Stimulated activated CD8-positive, alpha-beta memory T cell treated with anti-CD3 and anti-CD28 coated beads, Interleukin-2, amount 100 ng/mL, for 1 hour (primary cell): ENCODE measurements at places on chromosomes 3 and 15.

- no peak for DNase-seq
Measured at GRCh38 chr3:144585953-144586352, 614.3 kb downstream of the DIPK2A start.

DNA sequence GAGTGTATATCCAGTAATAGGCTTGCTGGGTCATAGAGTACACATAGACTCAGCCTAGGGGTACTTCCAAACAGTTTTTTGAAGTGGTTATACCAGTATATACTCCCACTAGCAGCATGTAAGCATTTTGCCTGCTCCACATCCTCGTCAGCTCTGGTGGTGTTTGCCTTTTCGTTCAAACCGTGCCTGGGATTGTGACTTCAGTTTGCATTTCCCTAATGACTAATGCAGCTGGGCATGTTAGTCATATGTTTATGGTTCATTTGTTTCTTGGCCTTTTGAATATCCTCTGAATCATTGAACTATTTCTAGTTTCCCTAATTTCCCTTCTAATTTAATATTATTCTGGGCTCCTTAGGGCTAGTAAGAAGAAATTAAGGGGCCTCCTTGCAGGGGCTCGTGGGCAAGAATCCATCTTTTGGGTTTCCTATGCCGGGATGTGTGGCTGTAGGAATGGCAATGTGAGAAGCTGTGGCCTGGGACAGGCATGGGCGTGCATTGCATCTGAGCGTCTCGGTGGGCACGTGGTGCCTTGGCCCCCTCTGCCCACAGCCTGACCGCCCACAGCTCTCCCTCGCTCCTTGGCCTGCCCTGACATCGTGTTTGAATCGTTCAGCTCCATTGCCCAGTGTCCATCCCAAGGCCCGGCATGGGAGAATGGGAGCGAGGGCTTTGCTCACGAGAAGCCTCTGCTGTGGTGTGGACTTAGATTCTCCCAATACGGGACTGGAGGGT is 26.4 kb downstream of the FAH start:
- no peak for DNase-seq

- DNase-seq = no peak
Measured at GRCh38 chr15:27365456-27365855, 394.5 kb downstream of the GABRG3 start.

DNA sequence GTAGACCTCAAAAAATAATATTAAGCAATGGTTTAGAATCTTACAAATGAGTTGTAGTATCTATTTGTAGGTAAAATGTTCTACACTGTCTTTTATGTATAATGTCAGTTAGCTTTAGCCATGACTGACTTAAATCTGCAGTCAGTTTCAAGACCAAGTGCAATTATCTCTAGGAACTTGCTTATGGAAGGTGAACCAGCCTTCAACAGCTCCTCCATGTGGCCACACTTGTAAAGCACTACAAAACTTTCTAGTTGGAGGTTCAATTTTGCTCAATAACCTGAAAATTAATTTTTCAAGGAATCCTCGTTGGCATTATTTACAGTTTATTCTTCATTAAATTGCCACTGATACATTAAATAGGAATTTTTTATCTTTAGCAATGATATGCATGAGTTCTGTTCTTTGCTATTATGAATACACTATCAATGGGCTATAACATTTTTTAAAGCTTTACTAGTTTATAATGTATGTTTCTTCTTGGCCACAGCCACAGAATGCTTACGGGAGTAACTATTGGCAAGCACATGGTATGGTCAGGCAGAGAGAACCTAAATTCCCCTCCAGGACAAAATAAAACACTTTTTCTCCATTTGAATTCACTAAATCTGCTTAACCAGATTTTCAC is 315.3 kb upstream of the UBE2E2 start:
- DNase-seq = no peak

- no peak for DNase-seq
Measured at GRCh38 chr3:66270288-66270687, 49.5 kb downstream of the SLC25A26 start.

- no peak for DNase-seq
Measured at GRCh38 chr3:56125358-56126005, 342.8 kb downstream of the ERC2 start.

GRCh38 chr3:114213627-114214541 is 23.5 kb downstream of the ZNF80 start:
- peak; percentile 36 for DNase-seq

DNA sequence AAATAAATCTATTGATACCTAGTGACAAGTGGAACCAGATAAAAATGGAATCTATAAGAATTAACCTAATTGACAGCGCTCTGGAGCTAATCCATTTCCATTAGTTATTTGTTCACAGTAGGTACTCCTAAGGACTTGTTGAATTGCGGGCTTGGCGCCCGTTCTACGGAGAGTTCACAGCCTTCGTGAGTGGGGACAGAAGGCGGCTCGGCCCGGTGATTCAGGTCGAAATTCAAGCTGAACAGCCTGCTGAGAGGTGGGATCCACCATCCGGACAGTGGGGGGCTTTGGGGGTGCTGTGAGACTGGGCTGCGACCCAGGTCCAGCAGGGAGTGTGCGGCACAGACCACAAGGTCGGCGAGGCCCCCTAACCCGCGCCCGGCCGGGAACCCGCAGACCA is 779 bp upstream of the CTNNB1 start:
- DNase-seq = no peak

DNA sequence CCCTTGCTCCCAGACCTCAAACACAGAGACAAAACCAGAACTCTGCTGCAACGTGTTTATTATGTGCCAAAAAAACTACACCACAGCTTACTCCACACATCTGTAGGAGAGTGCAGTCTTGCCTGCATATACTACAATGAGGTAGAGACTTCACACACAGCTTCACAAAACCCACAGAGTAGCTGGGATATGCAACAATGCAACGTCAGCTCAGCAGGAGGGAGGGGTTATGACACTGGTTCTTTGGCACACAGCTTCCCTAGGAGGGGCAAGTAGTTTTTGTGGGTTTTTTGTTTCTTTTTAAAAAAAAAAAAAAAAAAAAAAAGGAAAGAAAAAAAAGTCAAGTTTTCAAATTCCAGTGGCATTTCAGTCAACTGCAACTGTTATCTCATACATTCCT is 2.9 kb upstream of the RPS17 start:
- no peak for DNase-seq

GRCh38 chr3:14988988-14989394 is 41.6 kb downstream of the NR2C2 start:
- no peak for DNase-seq

DNA sequence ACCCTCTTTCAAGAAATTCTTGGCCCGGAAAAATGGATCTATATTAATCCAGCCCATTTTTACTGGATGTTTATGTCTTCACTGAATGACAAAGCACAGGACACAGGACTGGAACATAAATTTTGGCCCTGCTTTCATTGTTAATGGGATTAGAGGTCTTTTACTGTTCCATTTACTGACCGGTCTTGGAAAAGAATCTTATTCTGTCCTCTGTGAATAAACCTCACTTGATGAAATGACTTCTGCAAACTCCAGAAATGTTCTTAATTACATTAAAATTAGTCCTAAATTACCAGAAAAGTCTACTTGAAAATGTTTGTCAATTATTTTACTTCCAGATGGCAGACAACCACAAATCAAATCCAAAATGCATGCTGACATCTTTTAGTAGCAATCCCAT is 79.3 kb upstream of the SLC24A5 start:
- no peak for DNase-seq

DNA sequence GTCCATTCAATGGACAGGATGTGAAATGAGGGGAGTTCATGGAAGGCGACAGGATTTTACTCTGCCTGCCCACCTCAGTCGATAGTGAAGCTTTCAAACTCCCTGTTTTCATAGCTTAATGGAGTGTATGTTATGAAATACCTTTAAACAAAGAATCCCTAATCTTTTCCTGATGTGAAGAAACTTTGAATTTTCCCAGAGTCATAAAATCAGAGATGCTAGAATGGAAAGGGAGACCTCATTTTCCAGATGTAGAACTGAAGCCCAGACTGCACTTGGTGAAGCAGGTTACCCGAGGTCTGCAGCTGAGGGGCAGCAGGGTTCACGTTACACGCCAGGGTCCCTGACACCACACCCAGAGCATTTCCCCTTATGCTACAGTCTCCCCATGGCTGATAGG is 34.7 kb upstream of the LACTB start:
- DNase-seq = no peak

DNA sequence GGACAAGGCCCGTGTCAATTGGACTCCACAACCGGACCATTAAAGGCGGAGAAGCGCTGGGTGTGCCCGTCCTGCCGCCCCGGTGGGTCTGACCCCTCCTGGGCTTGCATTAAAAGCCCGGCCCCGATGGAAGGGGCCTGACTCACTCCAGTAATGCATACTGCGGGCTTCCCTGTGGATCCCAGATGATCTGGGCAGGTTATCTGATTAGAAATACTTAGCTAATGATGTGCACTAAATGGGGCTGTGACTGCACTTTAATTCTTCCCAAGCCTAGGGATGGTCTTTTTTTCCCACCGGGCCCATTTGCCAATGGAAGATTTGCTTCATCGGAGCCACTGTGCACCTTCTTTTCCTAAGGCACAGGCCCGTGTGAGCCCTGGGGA is 124.9 kb downstream of the TMEM266 start:
- no peak for DNase-seq

GRCh38 chr15:85579957-85580694 is 199.7 kb downstream of the AKAP13 start:
- no peak for DNase-seq

- no peak for DNase-seq
Measured at GRCh38 chr15:65366122-65366892, 11.5 kb downstream of the IGDCC3 start.

DNA sequence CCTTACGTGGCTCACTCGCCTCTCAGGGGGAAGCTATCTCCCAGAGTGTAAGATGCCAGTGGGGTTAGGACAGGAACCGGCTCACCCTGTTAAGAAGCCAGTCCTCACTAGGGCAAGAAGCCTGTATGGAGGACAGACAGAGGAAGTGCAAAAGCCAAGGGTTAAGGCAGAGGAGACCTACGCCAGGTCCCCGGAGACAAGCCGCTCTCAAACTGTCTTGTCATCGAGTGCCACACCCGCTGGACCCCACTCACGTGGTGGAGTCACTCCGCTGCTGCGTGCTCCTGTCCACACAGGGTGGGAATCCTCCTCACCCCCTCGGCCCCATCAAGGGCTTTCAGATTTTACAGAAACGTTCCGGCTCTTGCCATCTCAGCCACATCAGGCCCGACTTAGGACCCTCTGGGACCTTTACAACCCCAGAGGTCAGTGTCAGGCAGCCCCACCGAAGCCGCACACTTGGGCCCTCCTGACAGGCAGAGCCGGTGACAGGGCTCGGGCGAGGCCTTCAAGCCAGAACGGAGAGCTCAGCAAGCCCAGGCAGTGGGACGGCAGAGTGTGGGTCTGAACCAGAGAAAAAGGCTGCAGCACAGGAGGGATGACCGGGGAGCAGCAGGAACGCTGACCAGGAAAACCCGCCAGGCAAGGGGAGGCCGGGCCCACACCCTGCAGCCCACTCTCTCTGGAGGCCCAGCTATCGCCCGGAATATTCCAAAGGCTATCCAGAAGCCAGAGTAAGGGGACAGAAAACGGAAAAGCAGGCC is 61.7 kb downstream of the XXYLT1 start:
- DNase-seq = no peak

DNA sequence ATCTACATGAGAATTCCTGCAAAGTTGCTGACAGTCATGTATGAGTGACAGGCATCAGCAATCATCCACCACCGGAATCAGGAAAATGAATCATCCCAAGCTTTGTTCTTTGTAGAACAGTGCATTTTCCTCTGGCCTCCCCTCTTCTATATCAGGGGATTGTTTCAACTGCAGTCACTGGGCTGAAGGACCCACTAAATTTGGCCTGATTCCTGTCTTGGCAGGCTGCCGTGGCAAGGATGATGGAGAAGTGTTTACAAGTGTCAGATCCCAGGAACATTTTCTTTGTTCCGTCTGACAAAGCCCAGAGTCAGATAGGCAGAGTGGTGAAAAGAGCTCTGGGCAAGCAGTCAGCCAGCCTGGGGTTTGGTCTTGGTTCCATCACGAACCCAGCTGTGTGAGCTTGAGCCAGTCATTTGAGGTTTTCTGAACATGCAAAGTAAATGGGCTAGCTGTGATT is 175.1 kb upstream of the TSC22D2 start:
- no peak for DNase-seq

DNA sequence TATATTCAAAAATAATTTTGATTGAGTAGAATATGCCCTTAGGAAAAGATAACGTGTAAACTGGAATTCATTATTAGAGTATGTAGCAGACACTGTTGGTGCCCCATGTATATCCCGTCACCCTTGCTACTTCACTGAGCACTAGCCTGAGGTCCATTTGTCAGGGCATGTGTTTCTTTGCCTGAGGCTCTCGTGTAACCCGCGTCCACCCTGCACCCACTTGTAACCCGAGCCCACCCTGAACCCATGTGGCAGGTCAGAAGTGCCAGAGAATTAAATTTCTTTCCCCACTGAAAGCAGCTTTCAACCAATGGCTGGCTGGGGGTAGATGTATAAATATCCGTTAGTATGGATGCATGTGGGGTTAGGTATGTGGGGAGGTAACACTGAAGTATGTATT is 474.2 kb upstream of the ZNF385D start:
- no peak for DNase-seq

DNA sequence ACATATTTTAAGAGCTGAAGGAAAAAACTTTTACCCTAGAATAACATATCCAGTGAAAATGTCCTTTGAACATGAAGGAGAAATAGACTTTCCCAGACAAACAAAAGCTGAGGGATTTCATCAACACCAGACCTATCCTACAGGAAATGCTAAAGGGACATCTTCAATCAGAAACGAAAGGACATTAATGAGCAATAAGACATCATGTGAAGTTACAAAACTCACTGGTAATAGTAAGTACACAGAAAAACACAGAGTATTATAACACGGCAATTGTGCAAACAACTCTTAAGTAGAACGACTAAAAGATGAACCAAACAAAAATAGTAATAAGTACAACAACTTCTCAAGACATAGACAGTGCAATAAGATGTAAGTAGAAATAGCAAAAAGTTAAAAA is 3.5 kb upstream of the ZSCAN2 start:
- no peak for DNase-seq

DNA sequence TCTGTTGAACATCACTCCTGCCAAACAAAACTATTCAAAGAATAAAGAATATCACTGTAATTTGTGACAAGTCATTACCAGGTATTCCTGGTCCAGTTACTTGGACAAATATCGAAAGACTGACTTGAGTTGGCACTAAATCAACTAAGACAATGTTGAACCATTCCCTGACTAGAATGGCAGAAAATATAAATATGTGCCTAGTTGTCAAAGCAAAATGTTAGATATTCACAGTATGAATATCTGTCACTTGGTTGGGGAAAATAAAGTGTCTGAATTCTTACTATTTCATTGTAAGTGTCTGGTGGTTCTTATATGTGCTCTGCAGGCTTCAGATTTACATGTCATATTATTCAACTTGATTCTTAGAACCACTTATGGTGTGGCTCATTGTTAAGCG is 470.2 kb downstream of the NAALADL2 start:
- DNase-seq = no peak

GRCh38 chr3:63986146-63986545 is 37.1 kb downstream of the PSMD6 start:
- DNase-seq = no peak

DNA sequence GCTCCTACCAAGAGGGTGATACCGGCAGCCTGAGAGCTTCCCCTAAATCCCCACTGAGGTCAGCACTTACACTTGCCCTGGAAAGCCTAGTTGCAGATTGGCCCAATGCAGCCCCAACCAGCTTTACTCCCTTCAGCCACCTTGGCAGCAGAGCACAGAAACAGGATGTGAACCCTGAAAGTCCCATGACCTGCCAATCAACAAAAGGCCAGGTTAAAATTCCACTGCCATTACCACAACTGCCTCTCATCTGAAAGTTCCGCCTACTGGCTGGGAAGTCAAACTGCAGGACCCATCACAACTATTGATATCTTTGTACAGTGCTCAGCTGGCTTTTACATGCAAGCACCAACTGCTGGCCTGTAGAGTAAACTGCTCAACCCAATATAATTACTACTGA is 156.2 kb downstream of the ZMAT3 start:
- no peak for DNase-seq
